ENCODE measurements at places on chromosomes 13 and 19.

DNA sequence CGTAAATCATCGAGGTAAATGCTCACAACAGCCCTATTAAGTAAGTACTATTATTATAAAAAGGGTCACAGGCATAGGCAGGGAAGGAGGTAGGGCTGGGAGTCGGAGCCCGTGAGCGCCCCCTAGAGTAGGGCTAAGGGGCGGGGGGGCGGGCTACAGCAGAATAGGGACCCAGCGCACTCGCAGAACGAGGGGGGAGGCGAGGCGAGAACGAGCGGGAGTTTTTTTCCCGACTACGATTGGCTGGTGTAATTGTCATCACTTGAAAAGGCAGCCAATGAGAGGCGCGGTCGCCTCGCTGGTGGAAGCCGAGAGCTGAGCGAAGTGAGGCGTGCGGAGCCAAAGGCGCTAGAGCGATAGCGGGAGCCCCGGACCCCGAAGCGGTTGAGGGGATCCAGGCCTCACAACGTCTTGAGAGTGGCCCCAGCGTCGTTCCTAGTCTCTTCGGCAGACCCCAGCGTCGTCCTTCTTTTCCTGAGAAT is 24.2 kb downstream of the KEAP1 start:
- ATAC-seq = peak; percentile 97

GRCh38 chr19:48672994-48673393 is at the start of gene NTN5:
NTN5 (minus strand) TSS chr19:48673017; CDS start chr19:48670986, 2,031 bp downstream.
- ATAC-seq = no peak

DNA sequence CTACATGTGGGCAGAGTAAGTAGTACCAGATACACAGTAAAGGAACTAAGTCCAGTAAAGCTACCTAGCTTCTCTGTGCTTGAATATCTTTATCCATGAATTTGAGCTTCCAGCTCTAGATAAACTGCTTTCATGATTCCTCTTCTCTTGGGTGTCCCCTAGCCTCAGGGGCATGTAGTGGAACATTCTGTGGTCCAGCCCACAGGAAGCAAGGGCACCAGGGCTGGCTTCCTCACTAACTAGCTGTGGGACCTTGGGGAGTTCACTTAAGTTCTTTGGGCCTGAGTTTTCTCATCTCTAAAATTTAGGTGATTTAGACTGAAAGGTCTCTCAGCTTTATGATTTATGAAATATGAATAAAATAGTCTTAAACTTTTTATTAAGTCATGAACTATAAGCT is 185.7 kb downstream of the KATNAL1 start:
- ATAC-seq = no peak

GRCh38 chr13:80341756-80342370 is 937 bp upstream of the SPRY2 start:
- ATAC-seq = no peak

DNA sequence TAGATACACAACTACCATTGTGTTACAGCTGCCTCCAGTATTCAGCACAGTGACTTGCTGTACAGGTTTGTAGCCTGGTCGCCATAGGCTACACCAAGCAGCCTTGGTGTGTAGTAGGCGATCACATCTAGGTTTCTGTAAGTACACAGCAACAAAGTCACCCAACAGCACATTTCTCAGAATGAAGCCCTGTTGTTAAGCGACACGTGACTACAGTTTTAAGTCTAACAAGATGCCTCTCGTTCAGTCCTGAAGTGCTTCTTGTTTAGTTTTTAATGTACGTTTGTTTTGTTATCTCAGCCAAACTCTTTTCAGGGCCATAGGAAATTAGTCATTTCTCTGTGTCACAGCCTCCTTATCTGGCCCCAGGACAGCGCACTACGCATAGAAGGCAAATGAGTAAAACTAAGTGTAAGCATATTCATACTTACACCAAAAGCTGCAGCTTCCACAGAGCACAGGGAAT is 50.0 kb upstream of the GPR183 start:
- peak; percentile 78 for ATAC-seq

GRCh38 chr19:13010992-13011652 is 15.8 kb downstream of the NFIX start:
- ATAC-seq = no peak

- no peak for ATAC-seq
These were observed 371.9 kb downstream of the KCNRG start for GRCh38 chr13:50387051-50387581.

DNA sequence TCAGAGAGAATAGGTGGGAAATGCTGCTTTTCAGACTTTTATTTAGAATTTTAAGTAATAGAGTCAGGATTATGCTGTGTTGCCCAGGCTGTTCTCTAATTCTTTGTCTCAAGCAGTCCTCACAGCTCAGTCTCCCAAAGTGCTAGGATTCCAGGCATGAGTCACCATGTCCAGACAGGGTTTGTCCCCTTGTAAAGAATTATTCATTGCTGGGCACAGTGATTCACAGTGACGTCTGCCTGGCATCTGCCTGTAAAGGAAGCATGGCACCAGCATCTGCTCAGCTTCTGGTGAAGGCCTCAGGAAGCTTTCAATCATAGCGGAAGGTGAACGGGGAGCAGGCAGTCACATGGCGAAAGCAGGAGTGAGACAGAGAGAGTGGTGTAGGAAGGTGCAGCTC is 17.7 kb downstream of the ZNF763 start:
- ATAC-seq = no peak

DNA sequence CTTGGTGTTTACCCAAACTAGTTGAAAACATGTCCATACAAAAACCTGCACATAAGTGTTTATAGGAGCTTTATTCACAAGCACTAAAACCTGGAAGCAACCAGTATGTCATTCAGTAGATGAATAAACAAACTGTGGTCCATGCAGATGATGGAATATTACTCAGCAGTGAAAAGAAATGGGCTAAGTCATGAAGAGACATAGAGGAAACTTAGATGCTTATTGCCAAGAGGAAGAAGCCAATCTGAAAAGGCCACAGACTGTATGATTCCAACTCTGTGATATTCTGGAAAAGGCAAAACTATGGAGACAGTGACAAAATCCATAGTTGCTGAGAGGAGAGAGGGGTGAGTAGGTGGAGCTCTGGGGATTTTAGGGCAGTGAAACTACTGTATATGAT is 38.8 kb upstream of the MCF2L start:
- no peak for ATAC-seq

DNA sequence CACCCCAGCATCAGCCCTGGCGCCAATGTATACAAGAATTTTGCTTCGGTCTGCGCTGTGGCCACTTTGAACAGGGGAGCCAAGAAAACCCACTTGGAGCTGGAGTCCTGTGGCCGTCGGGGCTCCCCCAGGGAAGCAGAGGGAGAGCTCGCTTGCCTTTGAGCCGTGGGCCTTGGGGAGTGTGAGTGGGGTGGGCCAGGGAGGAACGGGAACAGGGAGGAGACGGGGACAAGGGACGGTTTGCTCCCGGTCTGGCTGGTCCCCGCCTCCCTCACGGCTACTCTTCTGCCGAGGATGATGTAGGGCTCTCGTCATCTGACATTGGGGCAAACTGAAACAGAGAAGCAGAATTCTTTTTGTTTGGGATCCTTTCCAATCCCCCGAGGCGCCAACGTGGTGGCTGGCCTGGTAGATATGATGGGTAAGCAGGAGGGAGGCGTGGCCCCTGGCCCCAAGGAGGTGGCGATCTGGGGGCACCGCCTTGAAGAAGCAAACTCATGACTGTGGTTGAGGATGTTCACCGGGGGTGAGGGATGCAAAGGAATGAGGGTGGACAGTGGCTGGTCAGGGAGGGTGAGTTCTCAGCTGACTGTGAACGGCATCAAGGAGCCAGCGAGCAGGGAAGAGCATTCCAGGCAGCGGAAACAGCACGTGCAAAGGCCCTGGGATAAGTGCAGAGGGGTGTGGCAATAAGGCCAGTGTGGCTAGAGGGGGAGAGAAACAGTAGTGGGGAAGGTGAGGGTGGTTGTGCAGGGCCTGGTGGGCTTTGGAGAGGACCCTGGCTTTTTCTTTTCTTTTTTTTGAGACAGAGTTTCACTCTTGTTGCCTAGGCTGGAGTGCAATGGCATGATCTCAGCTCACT is 10.9 kb upstream of the SPC24 start:
- ATAC-seq = no peak

DNA sequence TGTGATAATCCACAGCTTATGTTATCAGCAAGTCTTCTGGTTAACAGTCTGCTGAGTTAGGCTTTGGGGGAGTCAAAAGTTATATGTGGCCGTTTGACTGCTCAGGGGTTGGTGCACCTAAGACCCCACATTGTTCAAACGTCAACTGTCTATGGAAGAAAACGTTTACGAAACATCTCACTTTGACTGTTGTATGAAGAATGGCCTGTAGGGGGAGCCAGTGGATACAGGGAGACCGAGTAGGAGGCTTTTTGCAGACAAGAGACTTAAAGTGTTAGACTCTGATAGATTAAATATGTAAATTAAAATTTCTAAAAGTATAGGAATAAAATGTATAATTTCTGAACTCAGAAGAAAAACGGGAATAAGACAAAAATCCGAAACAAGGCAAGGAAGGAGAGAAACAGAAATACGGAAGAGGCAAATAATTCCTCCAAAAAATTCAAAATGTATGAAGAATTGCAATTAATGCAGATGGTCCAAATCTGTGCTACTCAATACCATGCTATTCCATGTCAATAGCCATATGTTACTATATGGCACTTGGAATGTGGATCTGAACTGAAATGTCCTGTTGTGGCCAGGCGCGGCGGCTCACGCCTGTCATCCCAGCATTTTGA is 37.8 kb downstream of the TNFSF14 start:
- ATAC-seq = peak; percentile 75

GRCh38 chr13:74158571-74159352 is 24.6 kb upstream of the KLF12 start:
- peak; percentile 48 for ATAC-seq

DNA sequence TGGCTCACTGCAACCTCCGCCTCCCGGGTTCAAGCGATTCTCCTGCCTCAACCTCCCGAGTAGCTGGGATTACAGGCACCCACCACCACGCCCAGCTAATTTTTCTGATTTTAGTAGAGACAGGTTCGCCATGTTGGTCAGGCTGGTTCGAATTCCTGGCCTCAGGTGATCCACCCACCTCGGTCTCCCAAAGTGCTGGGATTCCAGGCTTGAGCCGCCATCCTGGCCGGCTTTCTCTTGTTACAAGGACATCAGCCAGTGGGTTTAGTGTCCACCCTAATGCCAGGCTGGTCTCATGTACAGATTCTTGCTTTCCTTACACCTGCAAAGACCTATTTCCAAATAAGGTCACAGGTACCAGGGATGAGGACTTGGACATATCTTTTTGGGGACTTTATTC is 6.8 kb downstream of the PIK3R2 start:
- ATAC-seq = no peak

GRCh38 chr13:113926301-113926761 is 47.5 kb downstream of the C13orf46 start:
- no peak for ATAC-seq

DNA sequence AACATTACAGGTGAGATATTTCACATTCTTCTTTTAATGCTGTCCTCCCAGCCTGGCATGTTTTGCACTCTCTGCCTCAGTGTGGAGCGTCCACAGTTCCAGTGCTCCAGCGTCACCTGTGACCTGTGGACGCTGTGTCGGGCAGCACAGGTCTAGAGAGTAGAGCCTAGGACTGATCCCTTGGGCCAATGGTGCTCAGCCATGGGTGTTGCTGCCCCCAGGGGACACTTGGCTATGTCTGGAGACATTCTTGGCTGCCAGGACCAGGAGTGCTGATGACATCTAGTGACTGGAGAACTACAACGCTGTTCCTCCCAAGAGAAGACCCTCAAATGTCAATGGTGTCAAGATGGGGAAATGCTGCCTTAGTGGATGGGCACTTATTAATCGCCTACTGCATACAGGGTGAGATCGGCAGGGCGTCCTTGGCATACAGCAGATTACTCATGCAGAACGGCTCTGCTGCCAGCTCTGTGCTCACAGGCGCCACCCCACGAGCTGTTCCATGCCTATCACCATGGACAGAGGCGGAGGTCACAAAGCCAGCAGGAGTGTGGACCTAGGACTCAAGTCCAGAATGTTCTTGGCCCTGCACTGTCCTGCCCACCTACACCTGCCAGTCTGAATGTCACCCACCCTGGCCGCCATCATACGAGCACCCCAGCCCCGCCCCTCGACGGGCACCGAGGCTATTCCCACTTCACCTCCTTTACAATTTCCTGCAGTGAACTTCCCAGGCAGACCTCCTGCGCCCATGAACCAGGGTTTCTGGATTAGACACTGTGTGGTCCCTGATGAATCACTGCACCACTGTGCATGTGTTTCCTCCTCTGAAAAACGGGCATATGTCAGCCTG is 13.9 kb upstream of the MADCAM1 start:
- no peak for ATAC-seq

DNA sequence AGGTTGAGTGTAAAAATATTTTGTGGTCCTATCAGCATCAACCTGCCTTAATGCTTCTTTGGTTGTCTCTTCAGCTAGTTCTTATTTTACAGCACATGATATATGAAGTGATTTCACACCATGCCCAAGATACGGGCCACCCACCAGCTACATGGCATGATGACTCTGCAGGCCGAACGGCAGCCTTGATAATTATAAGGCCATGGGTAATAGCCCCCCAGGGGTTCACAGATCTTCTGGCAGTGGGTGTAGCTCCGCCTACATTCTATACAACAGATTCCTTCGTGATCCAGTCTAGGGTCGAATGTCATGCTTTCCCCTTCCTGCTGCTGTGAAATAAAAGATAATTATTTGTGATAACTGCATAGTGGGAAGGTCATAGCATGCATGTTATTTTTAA is 36.1 kb downstream of the CNMD start:
- no peak for ATAC-seq

DNA sequence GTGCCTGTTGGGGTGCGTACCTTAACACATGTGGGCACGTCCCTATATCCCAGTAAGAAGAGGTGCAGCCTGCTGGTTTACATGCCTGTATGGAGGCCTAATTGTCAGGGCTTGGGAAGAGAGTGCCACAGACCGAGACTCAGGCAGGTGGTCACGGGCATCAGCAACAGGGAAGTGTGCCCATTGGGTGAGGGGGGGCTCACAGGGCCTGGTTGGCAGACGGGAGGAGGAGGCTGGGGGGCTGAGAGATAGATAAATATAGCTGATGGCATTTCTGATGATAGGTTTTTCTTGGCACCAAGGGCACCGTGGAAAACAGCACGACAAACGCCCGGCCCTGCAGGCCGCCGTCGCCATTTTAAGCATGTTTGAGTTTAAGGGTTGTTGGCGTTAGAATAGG is 37.6 kb downstream of the NFIX start:
- no peak for ATAC-seq

DNA sequence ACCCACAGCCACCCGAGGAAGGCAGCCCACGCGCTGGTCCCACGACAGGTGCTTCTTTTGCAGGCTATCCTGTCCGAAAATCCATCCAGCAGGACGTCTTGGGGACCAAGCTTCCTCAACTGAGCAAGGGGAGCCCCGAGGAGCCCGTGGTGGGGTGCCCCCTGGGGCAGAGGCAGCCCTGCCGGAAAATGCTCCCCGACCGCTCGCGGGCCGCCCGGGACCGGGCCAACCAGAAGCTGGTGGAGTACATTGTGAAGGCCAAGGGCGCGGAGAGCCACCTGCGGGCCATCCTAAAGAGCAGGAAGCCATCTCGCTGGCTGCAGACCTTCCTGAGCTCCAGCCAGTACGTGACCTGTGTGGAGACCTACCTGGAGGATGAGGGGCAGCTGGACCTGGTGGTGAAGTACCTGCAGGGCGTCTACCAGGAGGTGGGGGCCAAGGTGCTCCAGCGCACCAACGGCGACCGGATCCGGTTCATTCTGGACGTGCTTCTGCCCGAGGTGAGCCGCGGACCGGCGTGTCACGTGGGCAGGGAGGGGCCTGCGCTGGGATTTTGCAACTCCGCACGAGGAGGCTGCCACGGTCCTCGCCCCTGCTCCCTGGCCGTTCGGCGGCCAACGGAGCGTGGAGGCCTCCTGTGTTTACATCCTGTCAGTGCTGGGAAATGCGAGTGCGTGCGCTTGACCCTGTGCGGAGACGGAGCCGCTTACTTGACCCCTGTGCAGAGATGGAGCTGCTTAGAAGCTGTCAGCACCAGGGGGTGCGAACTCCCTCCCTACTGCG is 12.9 kb upstream of the NDUFS7 start:
- ATAC-seq = no peak

- no peak for ATAC-seq
These were observed 813 bp downstream of the ZNF284 start for GRCh38 chr19:44072543-44073401.
